ENCODE measurements at places on chromosomes 3 and 15. TPM values are rescaled to one million over a fixed set of nuclear protein-coding genes. Genes with fewer than 3 reads are reported as not detected.

DNA sequence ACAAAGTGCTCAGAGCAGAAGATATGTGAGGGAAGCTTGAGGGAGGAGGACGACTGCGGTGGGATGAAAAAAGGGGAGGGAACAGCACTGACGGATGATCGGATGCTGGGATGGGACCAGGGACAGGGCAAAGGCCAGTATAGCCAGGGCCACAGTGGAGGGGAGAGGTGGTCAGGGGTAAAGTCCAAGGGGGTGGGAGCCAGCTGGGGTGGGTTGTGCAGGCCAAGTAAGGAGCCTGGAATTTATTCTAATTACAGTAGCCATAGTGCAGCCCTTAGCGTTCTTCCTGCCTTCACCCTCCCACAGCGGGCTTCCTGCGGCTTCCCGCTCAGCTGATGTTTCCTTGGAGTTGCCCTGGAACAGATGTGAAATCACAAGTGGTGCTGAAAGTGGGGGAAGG is 7.6 kb upstream of the APEH start:
- DNase-seq = peak; percentile 38

- peak; percentile 65 for DNase-seq
Measured at GRCh38 chr3:138348754-138349739, 668 bp downstream of the MRAS start.

DNA sequence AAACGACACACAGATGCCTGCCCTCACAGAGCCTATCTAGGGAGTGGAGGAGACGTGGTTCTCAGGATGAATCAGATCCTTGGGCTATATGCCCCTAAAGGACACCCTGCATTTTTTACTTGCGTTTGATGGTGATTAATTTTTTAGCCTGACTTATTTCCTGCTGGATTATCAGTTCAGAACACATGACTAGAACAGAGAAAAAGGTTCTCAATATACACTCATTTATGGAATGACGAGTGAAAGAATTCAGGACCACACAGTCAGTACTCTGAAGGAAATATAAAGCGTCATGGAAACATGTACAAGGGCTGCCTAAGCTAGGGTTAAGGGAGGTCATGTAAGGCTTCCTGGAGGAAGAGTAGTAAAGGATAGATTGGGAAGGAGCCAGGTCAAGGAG is 121.8 kb downstream of the SSR3 start:
- DNase-seq = no peak

GRCh38 chr15:64610257-64610919 is 150.0 kb downstream of the ZNF609 start:
- no peak for DNase-seq

CA12 gene
- 0.62 TPM for total RNA-seq

- DNase-seq = no peak
Measured at GRCh38 chr3:65523878-65524277, 514.8 kb downstream of the MAGI1 start.

DNA sequence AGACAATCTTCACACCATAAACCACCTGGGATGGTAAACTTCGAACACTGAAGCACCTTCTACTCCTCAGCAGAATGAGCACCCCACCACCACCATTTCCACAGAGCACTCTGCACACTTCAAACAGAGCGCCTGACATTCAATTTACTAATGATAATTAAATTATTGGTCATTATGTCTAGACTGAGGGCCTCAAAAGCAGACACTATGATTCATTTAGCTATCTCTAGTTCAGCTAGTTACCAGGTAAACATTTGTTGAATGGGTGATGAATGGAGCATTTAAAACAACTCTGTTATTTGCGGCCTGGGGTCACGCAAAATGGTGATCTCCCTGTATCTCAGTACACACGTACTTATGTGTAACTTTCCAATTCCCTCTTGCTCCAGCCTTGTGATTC is 40.9 kb downstream of the ACAP2 start:
- DNase-seq = no peak

DNA sequence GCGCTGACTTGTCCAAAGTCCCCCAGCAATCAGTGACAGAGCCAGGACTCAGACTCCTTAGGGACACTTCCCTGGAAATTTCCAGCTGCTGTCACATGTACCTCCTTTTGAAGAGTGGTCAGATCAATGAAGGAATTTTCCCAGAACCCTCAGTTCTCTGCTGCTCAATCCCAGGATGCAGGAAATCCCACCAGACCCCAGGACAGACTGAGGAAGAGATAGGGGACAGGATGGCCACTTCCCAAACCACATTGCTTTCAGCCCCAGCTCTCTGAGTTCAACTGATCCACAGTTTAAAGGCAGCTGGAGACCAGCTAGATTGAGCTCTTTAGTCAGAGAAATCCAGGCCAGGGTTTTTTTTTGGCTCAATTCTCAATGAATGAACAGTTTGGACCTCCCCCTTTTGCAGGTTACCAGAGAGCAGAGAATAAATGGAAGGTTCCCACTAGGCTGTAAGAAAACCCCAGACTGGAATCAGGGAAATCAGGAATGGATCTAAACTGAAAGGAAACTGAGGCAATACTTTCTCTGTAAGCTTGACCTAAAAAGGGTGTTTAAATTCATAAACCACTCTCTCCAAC is 1.5 kb downstream of the CYP1A1 start:
- DNase-seq = peak; percentile 63

- DNase-seq = no peak
Measured at GRCh38 chr15:64807051-64807749, 18.2 kb downstream of the PIF1 start.

GRCh38 chr3:140769951-140770350 is 92.1 kb downstream of the TRIM42 start:
- DNase-seq = no peak

DNA sequence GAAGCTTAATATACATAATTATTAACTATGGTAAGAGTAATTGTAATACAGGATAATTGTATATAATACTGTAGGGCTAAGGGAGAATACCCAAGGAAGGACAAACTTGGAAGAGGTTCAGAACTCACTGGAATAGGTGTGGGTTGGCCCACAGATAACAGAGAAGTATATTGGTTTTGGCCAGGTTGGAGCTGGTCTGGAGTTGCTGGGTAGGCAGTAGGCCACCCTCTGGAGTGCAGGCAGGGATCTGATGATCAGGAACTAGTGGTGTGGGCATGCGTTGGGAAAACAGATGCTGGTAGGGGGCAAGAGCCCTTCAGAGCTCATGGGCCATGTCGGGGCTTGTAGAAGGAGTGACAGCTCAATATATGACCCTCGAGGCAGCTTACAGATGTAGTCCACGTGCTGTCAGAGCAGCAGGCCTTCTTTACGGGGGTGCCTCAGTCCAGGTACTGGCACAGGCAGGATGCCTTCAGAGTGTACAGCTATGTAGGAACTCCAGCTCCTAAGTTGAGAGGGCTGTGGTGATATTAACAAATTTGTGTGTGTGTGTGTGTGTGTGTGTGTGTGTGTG is 12.4 kb downstream of the IREB2 start:
- DNase-seq = no peak

DNA sequence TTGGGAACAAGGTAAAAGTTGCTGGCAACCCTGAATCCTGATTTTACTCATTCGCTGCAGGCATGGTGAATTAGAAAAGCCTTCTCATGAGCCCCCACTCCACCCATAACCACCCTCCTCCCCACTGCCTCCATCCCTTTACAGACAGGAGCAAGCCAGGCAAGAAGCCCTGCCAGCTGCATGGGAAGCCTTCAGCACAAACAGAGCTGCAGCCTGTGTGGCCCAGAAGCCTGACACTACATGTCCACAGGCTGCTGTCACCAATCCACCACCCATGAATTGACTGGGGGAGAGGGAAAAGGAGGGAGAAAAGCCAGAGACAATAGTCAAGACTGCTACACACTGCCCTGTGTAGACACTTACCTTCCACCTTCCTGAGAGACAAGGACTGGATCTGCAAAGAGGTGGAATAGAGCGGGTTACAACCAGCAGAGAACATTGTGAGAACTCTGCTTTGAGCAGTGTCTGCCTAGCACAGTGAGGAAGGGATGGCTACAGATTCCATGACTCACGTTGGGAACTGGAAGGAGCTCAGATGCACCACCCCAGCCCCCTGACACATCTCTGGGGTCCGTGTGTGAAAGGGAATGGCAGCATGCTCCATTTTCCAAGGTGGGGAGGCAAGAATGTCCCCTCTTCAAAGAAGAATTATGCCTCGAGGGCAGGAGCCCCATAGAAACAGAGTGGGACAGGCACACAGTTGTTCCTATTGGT is 33.9 kb downstream of the DZIP1L start:
- no peak for DNase-seq

- no peak for DNase-seq
Measured at GRCh38 chr3:76754247-76754646, 285.7 kb upstream of the ROBO2 start.

GRCh38 chr15:90994059-90994416 is 297 bp downstream of the PRC1 start:
- no peak for DNase-seq

IMPDH2 gene
- total RNA-seq = 275 TPM

DNA sequence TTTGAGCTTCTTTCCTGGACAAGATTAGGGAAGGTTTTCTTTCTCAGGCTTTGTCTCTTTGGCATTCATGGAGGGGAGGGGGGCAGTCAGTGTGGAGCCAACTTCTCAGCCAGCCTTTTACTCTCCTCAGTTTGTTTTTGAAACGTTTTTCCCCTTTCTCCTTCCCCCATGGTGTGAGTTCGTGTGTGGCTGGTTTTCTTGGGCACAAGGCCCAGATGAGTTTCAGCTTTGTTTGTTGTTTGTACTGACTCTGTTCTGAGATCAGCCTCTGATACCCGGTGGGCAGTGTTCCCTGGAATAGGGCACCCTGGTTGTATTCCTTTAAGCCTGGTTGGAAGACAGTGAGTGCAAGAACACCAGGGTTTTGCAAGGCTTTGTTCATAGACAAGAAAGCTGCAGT is 168.2 kb upstream of the RARB start:
- DNase-seq = no peak

- no peak for DNase-seq
Measured at GRCh38 chr3:192281207-192281880, 446.0 kb downstream of the FGF12 start.

DNA sequence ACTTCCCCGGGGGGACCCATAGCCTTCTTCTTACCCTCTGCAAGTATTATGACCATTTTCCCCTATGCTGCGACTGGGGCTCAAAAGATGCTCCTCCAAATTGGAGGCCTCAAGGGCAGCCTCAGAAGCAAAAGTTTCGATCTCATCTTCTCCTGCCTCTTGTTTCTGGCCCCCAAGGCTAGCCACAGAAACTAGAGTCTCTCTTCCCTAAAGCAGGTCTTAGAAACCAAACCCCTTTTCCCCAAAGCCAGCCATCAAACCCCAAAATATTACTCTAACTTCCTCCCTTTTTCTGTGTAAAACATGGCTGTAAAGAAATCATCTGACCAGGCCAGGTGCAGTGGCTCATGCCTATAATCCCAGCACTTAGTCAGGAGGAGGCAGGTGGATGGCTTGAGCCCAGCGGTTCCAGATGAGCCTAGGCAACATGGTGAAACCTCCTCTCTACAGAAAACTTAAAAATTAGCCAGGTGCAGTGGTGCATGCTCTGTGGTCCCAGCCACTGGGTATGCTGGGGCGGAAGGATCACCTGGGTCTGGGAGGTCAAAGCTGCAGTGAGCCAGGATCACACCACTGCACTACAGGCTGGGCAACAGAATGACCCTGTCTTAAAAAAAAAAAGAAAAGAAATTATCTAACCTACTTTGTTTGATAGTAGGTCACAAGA is 36.7 kb upstream of the MFGE8 start:
- no peak for DNase-seq

LOXL1 gene
- 129 TPM for total RNA-seq

SLC35G2 gene
- total RNA-seq = 14.3 TPM

- no peak for DNase-seq
Measured at GRCh38 chr15:40931300-40932142, 2.4 kb downstream of the DLL4 start.

DNA sequence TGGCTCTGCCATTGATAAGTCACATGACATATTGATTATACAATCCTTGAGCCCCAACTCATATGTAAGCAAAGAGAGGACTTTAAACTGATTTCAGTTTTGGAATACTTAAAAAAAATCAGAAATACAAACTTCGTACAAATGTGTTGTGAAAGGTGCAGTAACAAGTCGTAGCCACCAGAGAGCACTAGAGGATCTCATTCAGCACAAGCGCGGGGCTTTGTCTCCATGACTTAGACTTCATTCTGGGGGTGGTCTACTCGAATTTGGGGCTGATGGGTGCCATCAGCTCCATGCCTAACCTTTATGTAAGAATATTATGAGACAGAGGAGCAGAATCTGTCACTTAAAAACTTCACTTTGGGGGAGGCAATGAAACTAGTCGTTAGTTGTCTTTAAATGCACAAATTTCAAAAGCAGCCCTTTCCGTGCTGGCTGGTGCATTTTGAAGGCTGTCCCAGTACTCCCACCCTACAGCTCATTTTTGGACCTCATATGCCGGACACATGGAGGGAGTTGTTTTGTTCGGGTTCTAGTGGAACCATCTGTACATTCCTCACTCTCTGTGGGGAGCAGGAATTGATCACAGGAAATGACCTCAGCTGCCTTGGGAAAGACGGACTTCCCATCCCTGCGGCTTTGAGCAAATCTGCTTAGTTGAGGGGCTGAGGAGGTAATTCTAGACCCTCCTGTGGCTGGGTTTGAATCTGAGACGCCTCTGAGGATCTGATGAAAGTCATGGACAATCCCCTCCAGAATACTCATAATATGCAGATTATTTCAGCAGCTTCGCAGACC is 27.5 kb upstream of the MASP1 start:
- peak; percentile 61 for DNase-seq

GRCh38 chr15:67411486-67411885 is 109.4 kb upstream of the C15orf61 start:
- DNase-seq = no peak

DNA sequence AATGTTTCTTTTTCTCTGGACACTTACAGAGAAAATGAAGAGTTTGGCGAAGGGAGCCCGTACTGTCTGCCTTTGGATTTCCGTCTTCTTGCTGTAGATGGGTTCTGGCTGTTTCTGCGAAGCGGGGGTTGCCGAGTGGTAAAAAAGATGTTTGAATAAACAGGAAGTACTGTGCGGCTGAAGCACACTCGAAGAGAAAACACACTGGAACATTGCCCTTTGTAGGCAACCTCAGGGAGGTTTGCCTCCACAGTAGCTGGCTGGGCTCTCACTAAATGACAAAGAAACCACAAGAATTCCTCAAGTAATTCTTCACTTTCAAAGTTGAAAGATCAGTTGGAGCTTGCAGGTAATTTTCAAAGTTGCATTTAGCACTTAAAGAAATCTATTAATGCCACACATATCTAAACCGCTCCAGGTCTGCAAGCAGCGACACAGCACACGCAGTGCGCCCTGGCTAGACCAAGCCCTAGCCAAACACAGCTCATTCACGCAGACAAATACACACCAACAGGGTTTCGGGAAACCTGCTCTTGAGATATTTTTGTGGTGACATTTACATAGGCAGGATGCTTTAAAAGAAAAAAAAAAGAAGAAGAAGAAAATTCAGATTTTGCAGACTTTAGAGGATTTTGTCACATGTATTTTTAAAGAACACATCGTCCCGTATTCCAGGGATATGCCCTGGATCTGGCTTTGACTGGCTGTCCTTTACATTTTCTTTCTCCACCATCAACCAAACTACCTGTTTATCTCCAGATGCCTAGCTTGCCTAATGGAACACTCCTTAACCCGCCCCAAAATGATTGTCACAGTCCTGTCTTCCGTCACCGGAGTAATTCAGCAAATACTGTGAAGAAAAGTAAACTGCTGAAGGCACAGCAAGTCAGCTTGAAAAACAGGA is 452.8 kb downstream of the FOXP1 start:
- peak; percentile 68 for DNase-seq

GRCh38 chr15:43774062-43774461 is 2.7 kb downstream of the ELL3 start:
- no peak for DNase-seq
